Hematopoietic multipotent progenitor cell treated with erythropoietin and hydrocortisone succinate and interleukin-3 and kit ligand, for 17 days (in vitro differentiated cells): ENCODE measurements at places on chromosomes 13 and 19.

DNA sequence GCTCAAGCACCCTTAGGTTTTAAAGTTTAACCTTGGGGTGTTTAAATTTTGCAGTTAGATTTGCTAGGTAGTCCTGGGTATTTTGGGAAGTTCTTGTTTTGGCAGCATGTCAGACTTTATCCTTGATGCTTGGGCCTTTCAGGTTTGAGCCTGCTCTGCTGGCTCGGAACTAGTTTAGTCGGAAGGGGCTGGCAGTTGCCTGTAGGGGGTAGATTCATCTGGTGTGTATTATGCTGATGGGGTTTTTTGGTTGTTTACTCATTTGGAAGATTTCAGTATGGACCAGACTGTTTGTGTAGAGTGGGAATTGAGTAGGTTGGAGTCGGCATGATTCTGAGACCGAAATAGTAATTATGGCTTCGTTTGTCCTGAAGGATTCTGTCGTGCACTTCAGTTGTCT is 15.1 kb downstream of the ILF3 start:
- DNase-seq, result no peak

DNA sequence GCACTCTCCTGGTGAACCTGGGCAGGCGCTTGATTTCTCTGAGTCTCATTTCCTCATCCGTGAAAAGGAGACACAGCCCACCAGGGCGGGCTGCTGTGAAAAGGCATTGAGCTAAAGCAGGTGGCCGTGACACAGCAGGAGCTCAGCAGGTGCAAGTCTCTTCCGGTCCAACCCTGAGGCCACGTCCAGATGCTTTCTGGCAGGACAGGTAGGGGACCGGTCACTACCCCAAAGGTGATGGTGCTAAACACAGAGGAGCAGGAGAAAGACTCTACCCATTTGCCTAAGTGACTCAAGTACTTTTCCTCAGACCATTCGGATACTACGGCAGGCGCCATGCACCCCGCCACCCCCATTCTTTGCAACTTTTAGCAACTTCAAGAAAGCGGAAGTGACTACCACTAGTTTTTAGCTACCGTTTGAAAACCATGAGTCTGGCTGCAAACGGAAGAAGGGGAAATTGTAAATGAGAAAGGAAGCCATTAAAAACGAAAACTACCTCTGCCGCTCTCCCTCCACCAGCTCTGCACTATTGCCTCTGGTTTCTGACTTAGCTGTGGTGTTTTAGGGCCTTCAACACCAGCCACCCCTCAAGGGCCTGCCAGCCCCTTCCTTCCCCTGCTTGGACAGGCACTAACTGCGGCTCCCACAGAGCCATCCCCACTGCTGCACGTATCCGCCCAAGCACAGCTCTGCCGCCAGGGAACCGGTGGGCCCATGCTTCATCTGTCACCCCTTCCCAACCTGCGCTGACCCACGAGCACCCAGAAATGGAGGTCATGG is 4.8 kb downstream of the PPP6R1 start:
- peak; percentile 17 for DNase-seq

GRCh38 chr19:51681286-51681941 is 11.7 kb upstream of the SPACA6 start:
- DNase-seq, result no peak

- DNase-seq, result no peak
These were observed 961 bp upstream of the VSIG10L start for GRCh38 chr19:51342631-51343569.

DNA sequence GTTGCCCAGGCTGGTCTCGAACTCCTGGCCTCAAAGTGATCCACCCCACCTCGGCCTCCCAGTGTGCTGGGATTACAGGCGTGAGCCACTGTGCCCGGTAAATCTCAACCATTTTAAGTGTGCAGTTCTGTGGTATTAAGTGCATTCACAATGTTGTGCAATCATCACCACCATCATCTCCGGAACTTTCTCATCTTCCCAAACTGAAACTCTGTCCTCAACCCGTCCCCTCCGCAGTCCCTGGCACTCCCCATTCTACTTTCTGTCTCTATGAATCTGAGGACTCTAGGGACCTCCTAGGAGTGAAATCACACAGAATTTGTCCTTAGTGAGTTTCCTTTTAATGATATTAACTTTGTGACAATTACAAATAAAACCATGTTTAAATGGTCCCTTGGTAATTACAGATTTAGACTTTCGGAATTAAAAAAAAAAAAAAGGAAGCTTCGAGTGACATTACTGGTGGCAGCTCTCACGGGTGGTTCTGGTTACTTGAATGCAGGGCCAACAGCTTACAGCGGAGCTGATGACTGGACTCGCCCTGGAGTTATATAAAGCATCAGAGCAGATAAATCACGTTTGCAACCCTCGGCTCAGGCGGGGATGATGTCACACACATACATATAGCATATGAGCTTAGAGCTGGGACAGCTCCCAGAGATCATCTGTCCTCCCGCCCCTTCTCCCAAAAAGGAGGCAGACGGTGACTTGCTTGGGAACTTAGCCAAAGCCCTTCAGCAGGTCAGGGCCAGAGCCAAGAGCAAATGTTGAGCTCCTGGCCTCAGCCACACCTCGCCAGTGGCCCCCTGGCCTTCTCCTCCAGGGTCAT is 89.8 kb downstream of the ZNF557 start:
- no peak for DNase-seq
